Activated CD4-positive, CD25-positive, alpha-beta regulatory T cell treated with anti-CD3 and anti-CD28 coated beads, Interleukin-2, amount 50 U/mL, for 16 hours (primary cell): ENCODE measurements at places on chromosomes 7 and 10.

- no peak for DNase-seq
These were observed 449.7 kb downstream of the AUTS2 start for GRCh38 chr7:70047891-70048448.

- DNase-seq = no peak
These were observed 48.8 kb downstream of the DNAJC1 start for GRCh38 chr10:21954690-21955089.

GRCh38 chr7:87702326-87702725 is 74.1 kb downstream of the RUNDC3B start:
- no peak for DNase-seq

GRCh38 chr7:2325162-2325561 is 10.9 kb upstream of the SNX8 start:
- DNase-seq = no peak

GRCh38 chr7:82506208-82506607 is 62.6 kb upstream of the CACNA2D1 start:
- no peak for DNase-seq

DNA sequence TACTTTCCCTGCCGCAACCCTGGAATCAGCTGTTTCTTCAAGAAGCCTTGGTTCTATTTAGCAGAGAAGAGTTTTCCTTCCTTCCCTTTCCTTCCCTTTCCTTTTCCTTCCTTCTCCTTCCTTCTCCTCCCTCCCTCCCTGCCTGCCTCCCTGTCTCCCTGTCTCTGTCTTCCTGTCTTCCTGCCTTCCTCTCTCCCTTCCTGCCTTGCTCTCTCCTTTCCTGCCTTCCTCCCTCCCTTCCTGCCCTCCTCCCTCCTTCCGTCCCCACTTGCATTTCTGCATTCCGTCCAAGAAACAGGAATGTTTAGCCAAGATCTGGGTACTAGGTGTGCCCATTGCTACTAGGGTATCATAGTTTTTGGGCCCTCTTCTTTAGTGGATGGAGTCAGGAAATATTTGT is 21.9 kb downstream of the SND1 start:
- no peak for DNase-seq

DNA sequence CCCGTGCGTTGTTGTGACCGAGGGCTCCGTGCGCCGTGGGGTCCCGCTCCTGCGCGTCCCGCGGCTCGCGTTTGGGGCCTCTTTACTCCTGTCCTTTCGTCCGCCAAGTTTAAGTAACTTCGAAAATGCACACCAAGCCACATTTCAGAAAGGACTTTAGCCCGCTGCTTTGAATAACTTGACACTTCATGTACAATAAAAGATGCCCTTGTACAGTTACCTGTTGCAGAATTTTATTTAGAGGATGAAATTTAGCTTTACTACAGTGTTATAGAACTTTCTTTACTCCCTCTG is 459 bp downstream of the SUGCT start:
- DNase-seq = no peak

DNA sequence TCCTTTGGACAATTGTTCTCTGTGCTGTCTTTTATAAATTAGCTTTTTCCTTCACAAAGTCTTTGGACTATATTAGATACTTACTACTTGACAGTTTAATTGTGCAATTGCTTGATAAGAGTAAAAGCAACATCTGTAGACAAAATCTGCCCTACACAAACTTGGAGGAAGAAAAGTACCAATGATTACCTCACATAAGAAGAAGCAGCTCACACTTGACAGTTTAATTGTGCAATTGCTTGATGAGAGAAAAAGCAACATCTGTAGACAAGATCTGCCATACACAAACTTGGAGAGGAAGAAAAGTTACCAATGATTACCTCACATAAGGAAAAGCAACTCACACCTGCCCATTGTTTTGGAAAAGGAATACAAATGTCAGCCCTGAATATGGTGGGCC is 17.1 kb upstream of the SCIN start:
- DNase-seq = no peak

- no peak for DNase-seq
These were observed 233.1 kb upstream of the IGFBP3 start for GRCh38 chr7:46153951-46154787.

DNA sequence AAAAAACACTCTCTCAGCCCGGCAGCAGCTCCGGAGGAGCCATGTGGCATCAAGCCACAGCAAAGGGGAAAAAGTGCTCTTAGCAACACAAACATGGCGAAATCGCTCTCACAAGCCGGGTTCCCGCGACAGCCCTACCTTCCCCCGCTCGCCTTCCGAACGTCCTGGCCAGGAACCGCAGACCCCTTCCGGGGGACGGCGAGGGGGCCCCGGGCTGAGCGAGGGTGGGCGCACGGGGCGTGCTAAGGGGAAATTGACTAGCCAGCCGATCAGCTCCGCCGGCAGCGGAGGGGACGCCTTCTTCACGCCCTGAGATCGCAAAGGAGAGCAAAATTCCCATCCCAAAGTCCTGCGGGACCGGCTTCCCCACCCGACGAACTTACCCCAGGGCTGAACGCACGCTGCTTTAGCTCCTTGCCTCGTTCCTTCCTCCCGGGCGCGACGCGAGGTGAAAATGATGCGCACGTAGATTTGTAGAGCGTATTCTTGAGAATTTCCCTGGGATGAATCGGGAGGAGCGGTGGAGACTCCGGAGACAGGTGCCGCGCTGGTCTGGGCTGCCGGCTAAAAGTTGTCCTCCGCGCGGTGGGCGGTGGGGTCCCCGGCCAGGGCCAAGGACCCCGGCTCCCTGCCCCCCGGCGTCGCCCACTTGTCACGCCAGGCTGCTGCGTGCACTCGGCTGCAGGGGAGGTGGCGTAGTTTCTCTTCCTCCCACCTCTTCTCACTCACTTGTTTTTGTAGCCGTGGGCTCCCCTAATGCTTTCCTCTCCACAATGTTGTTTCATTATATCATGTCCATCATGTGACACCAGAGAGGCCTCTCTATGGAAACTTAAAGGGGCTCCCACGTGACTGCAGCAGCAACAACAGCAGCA is 220.1 kb upstream of the MKLN1 start:
- DNase-seq = peak; percentile 68

- DNase-seq = no peak
These were observed 83.2 kb upstream of the CAPZA2 start for GRCh38 chr7:116779216-116779615.

DNA sequence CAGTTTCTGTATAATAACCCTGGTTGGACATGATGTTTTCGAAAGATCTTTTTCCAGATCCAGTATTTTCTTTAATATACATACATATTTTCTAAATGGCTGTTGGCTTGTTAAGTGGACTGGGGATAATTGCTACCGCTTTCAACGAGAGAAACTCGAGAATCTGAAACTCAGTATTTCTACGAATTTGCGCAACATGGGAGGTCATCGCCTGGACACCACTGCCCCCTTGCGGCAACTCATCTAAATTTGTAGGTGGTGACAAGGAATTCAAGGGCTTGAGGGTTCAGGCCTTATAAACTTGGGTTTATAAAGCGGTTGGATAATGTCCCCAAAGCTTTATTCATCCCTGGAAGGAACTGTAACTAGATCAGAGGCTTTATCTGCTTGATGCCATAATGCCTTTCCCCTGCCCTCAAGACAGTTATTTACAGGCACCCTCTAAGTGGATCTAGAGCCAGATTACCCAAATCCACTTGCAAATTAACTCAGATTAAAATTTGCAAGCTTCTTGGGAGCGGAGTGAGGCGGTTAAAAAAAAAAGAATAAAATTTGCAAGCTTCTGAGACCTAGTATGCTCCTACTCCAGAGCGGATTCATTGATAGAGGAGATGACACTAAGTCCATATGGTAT is 21.3 kb upstream of the KCNK18 start:
- peak; percentile 34 for DNase-seq

GRCh38 chr7:17942231-17942630 is 1.9 kb upstream of the SNX13 start:
- DNase-seq = no peak

DNA sequence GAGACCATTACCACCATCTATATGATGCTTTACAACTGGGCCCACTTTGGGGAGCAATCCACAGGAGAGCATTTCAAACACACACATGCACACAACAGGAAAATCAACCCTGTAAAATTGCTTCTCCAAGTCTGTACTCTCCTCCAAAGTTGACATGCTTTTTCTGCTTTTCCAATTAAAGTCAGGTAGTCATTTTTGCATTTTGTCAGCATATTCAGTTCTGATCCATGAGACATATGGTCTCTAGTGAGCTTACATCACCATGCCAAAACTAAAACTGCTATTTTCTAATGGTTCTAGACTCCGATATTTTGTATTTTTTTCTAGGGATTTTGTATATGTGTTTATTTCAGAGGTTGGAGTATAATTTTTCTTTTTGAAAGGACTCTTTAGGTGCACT is 373.5 kb upstream of the LRRTM3 start:
- DNase-seq = no peak

GRCh38 chr10:120423431-120424197 is 33.4 kb upstream of the PLPP4 start:
- no peak for DNase-seq

- DNase-seq = no peak
These were observed 121.7 kb downstream of the DOCK4 start for GRCh38 chr7:112084520-112084971.

DNA sequence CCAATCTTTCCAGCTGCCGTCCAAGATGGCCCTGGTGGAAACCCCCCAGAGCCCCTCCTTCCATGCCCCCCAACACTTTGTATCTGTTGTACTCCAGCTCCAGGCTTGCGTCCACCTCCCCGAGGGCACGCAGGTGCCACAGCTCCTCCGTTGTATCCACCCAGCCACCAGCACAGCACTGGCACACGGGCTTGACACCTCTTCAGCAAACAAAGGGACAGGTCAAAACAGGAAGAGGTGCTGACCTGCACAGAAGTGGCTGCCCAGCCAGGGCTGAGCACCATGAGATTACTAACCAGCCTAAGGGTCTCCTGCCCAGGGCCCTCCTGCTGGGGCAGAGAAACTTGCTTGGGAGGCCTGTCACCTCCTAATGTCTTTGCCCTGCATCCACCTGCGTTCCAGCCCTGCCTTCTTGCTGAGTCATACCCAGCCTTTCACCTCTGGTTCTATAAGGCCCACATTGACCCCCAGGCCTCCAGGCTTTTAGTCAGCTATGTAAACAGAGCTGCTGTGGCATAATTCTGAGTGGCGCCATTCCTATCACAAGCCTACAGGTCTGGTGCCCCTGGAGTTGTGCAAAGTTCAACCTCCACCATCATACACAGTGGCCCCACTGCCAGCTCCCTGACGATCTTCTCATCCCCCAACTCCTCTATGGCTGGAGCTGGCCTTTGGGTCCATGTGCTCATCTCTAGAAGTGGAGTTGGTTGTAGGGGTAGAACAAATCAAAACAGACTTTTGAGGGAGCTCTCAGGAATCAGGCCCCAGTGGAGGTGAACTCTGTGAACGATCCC is 20.9 kb downstream of the SLC29A3 start:
- no peak for DNase-seq

DNA sequence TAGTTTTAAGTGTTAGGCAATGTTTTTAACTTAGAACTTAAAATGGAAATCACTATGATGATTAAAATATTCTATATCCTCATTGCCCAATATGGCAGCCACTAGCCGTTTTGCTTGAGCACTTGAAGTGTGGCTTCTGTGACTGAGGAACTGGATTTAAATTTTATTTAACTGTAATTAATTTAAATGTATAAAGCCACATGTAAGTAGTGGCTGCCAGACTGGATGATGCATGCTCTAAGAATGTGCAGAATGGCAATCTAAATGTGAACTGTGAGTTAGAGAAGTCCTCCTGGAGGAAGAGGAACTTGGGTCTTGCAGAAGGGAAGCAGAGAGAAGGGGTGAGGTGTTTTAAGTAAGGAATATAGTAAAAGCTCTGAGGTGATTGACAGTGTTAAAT is 451.4 kb downstream of the SUGCT start:
- DNase-seq = no peak

GRCh38 chr10:103512166-103512565 is 18.7 kb downstream of the NEURL1 start:
- DNase-seq = no peak

- DNase-seq = no peak
These were observed 52.8 kb downstream of the CPEB3 start for GRCh38 chr10:92238054-92238585.

DNA sequence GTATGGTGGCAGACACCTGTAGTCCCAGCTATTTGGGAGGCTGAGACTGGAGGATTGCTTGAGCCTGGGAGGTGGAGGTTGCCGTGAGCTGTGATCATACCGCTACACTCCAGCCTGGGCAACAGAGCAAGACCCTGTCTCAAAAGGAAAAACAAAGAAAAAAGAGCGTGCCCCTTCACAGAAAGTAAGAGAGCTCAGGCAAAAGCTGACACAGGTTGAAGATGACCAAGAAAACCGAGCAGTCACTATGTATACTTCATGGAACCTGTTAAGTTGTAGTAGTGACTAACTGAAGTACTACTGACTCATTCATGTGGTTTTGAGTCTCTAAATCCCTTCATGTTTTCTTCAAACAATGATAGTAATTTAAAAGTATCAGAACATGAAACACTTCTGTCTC is 1.2 kb upstream of the PRRT4 start:
- no peak for DNase-seq

DNA sequence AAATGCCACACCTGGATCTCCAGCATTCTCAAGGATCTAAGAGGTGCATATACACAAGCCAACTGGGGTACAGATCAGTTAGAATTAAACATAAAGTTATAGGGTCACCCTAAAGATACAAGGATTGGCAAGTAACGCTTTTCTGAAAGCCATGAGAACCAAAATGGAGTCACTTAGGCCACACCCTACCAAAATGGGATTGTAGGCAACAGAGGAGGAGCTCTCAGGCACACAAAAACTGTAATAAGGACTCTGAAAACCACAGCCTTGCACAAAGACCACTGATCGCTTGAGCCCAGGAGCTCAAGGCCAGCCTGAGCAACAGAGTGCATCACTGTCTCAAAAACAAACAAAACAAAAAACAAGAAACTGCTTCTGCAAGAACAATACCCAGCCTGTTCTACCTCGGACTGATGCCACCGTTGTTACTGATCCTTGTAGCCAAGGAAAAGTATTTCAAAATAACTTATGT is 35.5 kb downstream of the SVOPL start:
- no peak for DNase-seq

GRCh38 chr7:22184549-22185199 is 172.3 kb downstream of the RAPGEF5 start:
- DNase-seq = no peak

- no peak for DNase-seq
These were observed 317.2 kb upstream of the DGKB start for GRCh38 chr7:15219758-15220157.

GRCh38 chr7:111855161-111855841 is 293.0 kb upstream of the IMMP2L start:
- DNase-seq = no peak

- no peak for DNase-seq
These were observed 17.3 kb downstream of the ELMO1 start for GRCh38 chr7:37431413-37431812.

DNA sequence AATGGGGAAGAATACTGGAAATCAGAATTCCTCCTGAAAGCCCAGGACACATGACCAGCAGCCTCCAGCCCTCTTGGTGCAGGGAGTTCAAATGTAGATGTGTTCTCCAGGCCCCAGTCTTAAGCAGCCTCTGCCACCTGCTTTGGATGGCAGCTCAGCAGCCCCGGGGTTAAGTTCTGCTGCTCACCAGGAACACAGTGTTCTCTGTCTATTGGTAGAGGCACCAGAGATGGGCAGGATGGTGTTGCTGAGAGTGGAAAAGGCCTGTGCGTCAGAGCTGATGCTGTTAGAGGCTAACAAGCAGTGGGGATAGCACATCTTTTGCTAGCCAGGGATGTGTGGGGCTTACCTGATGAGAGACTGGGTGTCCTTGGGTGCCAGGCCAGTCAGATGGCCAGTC is 56.8 kb downstream of the PAX2 start:
- DNase-seq = no peak

GRCh38 chr7:32952876-32953275 is 4.4 kb upstream of the FKBP9 start:
- no peak for DNase-seq
